H1 (cell line): ENCODE measurements at places on chromosomes 4 and X.

- no peak for DNase-seq
Measured at GRCh38 chr4:52641854-52642563, 17.1 kb downstream of the USP46 start.

DNA sequence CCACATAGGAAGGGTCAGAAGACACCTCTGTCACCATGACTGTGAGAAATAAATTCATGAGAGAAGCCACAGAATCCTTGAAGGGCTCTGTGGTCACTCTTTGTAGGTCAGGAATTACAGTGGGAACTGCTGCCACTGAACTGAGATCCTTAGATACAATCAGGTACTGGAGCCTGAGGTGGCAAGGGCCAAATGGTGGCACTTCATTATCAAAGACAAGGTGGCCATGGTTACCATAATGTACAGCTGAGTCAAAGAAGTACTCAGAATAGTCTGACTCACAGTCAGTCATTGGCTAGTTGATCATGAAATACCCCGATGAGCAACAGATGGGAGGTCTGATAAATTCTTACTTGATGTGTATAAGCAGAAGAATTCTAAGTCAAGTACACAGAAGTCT is 131.9 kb downstream of the RTL3 start:
- no peak for DNase-seq

DNA sequence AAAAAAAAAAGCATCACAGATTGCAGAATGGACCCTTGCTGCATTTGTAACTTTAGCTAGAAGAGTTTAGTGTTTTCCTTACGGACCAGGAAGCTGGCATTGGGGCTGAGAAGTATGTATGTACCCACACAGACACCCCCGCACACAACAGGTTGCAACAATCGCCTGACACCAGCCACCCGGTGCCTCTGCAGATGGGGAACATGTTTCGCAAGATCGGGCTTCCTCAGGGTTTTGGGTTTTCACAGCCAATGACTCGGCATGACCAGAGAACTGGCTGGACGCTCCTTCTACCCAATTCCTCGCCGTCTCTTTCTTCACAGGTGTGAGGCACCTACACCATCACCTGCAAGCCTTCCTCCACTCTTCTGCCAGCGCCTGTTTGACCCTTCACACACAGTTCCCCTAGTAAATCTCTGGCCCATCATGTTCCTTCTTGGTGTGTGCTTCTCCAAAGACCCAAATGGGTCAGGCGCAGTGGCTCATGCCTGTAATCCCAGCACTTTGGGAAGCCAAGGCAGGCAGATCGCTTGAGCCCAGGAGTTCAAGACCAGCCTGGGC is 70.4 kb downstream of the DHRSX start:
- no peak for DNase-seq

- DNase-seq: no peak
Measured at GRCh38 chr4:83197555-83198235, 83.2 kb upstream of the PLAC8 start.

GRCh38 chr4:142875117-142875516 is 29.0 kb upstream of the INPP4B start:
- DNase-seq: no peak

DNA sequence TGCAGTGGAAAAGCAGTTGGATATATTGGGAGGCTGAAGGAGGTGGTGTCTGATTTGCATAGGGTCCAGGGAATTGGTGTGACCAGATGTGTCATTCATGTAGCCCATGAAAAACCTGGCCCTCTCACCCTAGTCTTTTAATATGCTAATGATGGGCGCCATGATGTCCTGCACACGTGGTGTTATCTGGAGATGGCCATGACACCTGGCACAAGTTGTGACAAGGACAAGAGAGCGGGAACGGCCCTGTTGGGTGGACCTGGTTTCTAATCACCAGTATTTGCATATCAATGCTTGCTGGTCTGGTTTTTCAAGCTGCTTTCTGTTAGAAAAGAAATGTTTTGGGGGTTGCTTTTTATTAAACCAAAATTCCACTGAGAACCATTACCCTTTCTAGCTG is 87.4 kb downstream of the ZXDA start:
- no peak for DNase-seq
